SJSA1 (cell line): ENCODE measurements at places on chromosomes 6 and 20. TPM values are rescaled to one million over a fixed set of nuclear protein-coding genes. Genes with fewer than 3 reads are reported as not detected.

DNA sequence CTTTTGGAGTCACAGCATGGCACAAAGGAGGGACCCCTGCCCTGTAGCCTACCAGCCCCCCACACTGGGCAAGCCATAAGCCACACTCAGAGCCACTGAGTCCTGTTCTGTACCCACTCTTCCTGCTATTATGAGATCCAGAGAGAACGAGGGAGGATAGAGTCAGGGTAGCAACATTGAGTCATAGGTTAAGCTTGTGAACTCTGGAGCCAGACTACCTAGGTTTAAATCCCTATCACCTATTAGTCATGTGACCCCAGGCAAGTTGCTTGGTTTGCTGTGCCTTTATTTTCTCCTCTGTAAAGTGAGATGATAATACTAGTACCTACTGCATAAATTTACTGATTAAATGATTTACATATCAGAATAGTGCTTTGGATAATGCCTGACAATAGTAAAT is 540 bp downstream of the CNBD2 start:
- DNase-seq: no peak

GRCh38 chr20:44693627-44694026 is 21.5 kb upstream of the CCN5 start:
- DNase-seq: no peak

Gene RSPH9
- total RNA-seq: not detected in 2 replicates

DNA sequence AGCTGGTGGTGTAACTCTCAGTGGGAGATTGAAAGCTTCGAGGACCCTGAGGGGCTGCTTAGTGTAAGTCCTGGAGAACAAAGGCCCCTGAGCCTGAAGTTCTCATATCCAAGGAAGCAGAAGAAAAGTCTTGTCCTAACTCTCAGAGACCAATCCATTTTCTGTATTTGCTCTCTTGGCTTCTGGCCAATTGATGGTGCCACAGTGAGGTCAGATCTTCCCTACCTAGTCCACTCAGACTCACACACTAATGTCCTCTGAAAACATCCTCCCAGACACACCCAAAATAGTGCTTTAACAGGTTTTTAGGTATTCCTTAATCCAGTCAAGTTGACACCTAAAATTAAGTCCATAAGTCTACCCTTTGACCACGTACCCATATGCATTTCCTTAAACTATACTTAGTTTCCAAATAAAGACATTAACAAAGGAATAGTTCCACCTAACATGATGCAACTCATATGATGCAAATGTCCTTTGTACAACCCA is 29.4 kb downstream of the ZNF292 start:
- DNase-seq: no peak

Gene KCNS1
- not detected in 2 replicates for total RNA-seq

DNA sequence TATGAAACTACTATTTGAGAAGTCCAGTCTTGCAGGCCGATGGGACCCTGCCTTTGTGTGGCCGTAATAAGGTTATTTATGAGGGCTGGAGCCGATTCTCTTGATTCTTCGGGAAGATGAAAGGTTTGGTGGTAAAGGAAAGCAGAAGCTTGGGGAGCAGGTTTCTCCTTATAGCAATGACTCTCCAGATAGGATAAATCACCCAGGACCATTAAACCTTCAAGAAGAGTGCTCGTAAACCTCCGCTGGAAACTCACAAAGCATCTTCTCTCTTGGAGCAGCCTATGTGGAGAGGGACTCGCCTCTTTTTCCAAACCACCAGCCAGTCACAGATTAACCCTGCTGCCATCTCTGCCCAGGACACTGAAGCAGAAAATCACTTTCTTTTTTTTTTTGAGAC is 69.6 kb upstream of the SALL4 start:
- DNase-seq: no peak

DNA sequence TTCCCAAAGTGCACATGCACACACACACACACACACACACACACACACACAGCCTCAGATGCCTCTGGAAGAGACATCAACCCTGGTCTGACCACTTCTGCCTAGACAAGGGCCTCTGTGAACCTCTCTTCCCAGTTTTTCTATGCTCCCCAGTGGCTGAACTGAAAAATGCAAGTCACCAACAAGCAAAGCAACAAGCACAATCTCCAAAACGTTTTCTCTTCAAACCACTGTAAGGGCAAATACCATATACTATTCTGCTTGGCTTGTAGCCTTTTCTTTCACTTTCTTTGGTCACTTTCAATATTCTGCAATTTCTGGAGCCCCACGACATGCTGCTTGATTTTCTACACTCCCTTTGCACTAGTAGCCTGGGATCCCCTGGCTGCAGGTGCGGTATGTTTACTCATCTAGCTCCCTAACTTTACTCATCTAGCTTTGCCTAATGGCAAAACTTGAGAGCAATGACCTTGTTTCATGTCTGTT is 121.4 kb upstream of the DST start:
- no peak for DNase-seq

DNA sequence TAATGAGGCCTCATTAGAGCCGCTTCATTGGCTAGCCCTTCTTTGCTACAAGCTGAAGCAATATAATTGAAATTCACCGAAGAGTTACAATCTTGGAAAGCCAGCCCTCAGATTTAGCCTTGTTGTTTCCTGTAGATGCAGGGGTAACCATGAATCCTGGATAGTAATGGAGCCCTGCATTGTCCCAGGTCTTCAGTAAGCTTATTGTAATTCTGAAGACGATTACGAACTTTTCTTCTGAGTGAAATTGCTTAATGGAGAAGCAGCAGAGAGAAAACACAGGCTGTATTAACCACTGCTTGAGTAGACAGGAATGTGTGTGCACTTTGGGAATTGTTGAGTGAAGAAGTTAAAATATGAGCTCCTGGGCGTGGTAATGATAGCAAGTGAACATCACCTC is 26.3 kb upstream of the NAA20 start:
- DNase-seq: no peak

Gene RIPOR2
- 4.5 and 6.2 TPM in 2 replicates for total RNA-seq

DNA sequence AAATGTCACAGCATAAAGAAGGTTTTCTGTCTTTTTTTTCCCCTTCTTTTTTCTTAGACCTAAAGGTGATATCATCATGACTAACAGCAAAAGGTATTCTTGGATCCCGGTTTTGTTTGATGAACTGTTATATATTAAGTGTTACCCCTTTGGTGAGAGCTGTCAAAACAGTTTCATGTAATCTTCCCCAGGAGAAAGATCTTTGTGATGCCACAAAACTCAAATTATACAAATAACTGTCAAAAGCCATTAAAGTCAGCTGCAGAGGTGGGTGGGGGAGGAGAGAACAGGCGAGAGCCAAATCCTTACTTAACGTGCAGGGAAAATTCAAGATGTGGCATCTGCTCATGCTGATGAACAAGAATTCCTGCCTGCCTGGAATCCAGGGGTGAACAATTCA is 258.2 kb downstream of the BMP7 start:
- DNase-seq: peak; percentile 66

GRCh38 chr6:97361286-97361685 is 78.3 kb upstream of the MMS22L start:
- DNase-seq: no peak
